ENCODE measurements at places on chromosomes 4 and X. TPM values are rescaled to one million over a fixed set of nuclear protein-coding genes. Genes with fewer than 3 reads are reported as not detected.

TLR7 gene
- total RNA-seq, result 0.05 TPM

DNA sequence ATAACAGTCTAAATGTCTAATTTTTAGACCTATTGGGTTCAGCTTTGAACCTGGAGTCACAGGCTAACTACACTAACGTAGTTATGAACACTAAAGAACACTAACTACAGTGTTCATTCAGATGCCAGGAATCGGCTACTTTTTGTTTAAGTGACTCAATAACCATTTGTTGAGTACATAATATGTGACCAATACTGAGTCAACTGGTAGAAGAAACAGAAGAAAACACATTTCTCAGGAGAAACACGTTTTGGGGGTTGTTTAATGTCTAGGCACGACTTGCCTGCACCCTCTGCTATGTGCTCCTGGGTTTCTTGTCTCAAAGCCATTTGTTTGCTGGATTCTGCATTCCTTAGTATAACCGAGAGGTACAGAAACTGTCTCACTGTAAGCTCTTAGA lies 18.6 kb upstream of the CLNK start:
- DNase-seq, result no peak
- no peaks in the 10 kb centered on the region for H3K27me3 ChIP-seq
- no peak overlapping the region for H3K27ac ChIP-seq
- no peaks in the 10 kb centered on the region for H3K36me3 ChIP-seq
- H3K4me3 ChIP-seq, result no peak overlapping the region
- H3K4me1 ChIP-seq, result no peaks in the 10 kb centered on the region

- peaks cover 3% of the 10 kb centered on the region for H3K27me3 ChIP-seq
- no peak overlapping the region for H3K4me3 ChIP-seq
- H3K36me3 ChIP-seq, result no peaks in the 10 kb centered on the region
- peaks cover 11% of the 10 kb centered on the region for H3K4me1 ChIP-seq
Observed at GRCh38 chrX:49748211-49748956, 52.6 kb upstream of the PAGE1 start.

GRCh38 chr4:2101346-2102044 lies 42.4 kb downstream of the NAT8L start:
- no peak overlapping the region for H3K4me3 ChIP-seq
- peaks cover 5% of the 10 kb centered on the region for H3K36me3 ChIP-seq
- H3K27me3 ChIP-seq, result no peaks in the 10 kb centered on the region
- DNase-seq, result no peak
- H3K4me1 ChIP-seq, result no peaks in the 10 kb centered on the region
- no peak overlapping the region for H3K27ac ChIP-seq

DNA sequence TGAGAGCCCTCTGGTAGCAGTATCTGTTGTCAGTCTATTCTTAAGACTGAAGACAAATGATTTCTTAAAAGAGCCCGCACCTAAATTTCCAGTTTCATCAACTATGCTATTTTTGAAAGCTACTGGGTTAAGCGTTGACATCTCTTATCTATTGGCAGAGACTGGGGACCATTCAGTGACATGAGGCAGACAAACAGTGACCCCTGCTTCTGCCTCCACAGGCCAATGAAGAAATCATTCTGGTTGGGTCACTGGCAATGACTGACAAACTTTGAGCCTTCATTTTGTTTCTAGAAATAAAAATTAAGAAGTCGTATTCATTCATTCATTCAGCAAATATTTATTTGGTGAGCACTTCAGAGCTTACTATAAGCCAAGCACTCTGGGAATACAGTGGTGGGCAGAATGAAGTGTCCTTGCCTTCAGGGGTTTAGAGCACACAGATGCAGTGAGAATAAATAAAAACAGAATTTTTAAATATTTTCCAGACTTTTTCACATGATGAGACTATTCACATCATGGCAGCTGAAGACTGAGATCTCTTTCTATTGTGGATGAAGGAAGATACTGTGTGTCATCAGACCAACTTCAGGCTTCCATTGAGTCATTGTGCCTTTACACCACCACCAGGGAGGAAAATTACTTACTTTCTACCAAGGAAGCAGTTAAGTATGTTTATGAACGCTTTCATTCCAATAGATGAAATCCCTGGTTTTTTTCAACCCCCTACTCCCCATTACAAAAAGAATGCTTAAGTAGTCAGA lies 36.0 kb downstream of the SORBS2 start:
- DNase-seq, result no peak
- no peak overlapping the region for H3K27ac ChIP-seq
- H3K4me3 ChIP-seq, result no peak overlapping the region
- peaks cover 35% of the 10 kb centered on the region for H3K4me1 ChIP-seq
- no peaks in the 10 kb centered on the region for H3K27me3 ChIP-seq
- H3K36me3 ChIP-seq, result peaks cover 14% of the 10 kb centered on the region

RAB9A gene
- 17.6 TPM for total RNA-seq
